Sigmoid colon (tissue), 7 donors: ENCODE measurements at places on chromosomes 2 and 18. TPM values are rescaled to one million over a fixed set of nuclear protein-coding genes. Genes with fewer than 3 reads are reported as not detected.
A peak's percentile ranks its signal among the peaks of the same experiment; 100 is the strongest.

The GALNT13 gene
- total RNA-seq, result 0.82 TPM

DNA sequence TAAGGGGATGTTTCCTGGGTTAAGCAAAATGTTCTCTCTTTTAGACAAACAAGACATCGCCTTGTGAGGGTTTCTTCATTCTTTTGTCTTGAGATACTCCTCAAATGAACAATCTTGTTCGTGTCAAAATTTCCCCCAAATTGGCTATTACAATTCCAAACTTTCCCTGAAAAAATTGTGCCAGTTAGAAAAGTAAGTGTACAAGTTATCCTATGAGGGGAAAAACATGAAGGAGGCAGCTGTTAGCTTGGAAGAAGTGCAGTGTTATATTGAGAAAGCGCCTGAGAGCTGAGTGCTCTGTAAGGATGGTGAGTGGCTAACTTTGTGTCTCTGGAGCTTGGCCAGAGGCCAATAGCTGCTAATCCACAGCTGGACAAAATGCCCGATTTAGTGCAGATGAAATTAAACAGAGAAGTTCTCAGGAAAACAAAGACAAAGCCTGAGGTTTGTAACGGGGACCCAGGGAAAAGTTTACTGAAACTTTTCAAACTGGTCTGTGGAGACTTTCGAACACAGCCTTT, 14.1 kb upstream of the PLEKHH2 start:
- DNase-seq, result peak; percentile 85

The MYO1B gene
- total RNA-seq, result 9.3 TPM

DNA sequence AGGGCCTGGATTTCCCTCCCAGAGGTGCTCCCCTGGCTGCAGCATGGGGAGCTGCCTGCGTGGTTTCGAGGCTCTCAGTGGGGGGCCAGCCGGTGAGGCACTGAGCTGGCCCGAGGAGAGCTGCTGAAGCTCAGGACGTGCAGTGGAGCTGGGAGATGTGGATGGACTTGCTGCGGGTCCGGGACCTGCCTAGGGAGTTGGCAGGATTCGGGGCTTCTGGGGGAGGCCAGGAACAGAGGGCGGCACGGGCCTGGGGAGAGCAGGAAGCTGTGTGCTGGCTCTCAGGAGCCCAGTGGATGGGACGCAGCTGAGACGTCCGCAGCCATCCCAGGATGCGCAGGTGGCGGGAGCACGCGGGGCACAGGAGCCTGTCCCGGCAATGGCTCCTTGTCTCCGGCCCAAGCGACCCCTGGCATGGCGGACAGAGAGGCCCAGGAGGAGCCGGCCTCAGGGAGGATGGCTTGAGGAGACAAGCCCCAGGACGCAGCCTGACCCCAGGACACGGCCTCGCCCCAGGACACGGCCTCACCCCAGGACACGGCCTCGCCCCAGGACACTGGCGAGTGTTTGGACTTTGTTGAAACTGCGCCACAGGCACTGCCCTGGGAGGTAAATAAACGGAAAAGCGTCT, 116.1 kb downstream of the NFATC1 start:
- peak; percentile 58 for DNase-seq

- no peak for DNase-seq
These were observed 46.1 kb downstream of the SDC1 start for GRCh38 chr2:20178666-20179465.
